ENCODE measurements at places on chromosomes 4 and X.

GRCh38 chr4:101689220-101689619 is 101.3 kb upstream of the BANK1 start:
- no peaks in the 10 kb centered on the region for H3K27me3 ChIP-seq
- no peak overlapping the region for H3K4me3 ChIP-seq
- no peaks in the 10 kb centered on the region for H3K4me1 ChIP-seq
- H3K27ac ChIP-seq: no peak overlapping the region

- no peaks in the 10 kb centered on the region for H3K27me3 ChIP-seq
- H3K36me3 ChIP-seq: peaks cover 2% of the 10 kb centered on the region
- no peak overlapping the region for H3K27ac ChIP-seq
- H3K4me1 ChIP-seq: no peaks in the 10 kb centered on the region
Observed at GRCh38 chr4:118158763-118159375, 124.6 kb downstream of the NDST3 start.

DNA sequence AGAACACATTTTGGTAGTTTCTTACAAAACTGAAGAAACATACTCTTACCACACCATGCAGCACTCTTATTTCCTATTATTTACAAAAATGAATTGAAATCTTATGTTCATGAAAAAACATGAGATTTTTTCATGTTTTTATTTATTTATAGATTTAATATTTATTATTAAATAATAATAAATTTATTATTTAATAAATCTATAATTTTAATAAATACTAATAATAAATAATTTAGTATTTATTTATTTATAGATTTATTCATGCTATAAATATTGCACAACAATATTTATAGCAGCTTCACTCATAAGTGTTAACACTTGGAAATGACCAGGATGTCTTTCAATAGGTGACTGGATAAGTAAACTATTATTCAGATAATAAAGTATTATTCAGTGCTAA is 91.6 kb upstream of the CPXCR1 start:
- no peak overlapping the region for H3K27ac ChIP-seq
- DNase-seq: no peak
- no peaks in the 10 kb centered on the region for H3K36me3 ChIP-seq
- H3K4me1 ChIP-seq: no peaks in the 10 kb centered on the region
- H3K4me3 ChIP-seq: no peak overlapping the region

DNA sequence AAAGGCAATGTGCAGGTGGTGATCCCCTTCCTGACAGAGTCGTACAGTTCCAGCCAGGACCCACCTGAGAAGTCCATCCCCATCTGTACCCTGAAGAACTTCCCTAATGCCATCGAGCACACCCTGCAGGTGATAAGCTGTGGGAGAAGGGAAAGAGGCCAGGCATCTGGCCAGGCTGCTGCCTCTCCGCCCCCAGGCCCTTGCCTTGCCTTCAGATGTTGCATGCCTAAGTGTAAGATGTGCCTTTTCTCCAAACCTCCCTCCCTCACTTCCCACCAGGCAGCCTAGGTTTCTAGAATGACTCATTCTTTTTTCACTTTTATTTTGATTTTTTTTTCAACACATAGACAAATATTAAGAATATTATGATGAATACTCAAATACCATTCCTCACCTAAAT is 12.2 kb upstream of the CDK16 start:
- no peak overlapping the region for H3K4me3 ChIP-seq
- no peak overlapping the region for H3K27ac ChIP-seq
- no peak for DNase-seq

GRCh38 chrX:3717742-3718420 is 4.4 kb upstream of the PRKX start:
- H3K36me3 ChIP-seq: no peaks in the 10 kb centered on the region
- DNase-seq: no peak
- H3K4me1 ChIP-seq: no peaks in the 10 kb centered on the region
- H3K27me3 ChIP-seq: no peaks in the 10 kb centered on the region

GRCh38 chrX:23742174-23742696 is 841 bp downstream of the ACOT9 start:
- DNase-seq: peak; percentile 62
- H3K36me3 ChIP-seq: no peaks in the 10 kb centered on the region
- no peaks in the 10 kb centered on the region for H3K27me3 ChIP-seq

DNA sequence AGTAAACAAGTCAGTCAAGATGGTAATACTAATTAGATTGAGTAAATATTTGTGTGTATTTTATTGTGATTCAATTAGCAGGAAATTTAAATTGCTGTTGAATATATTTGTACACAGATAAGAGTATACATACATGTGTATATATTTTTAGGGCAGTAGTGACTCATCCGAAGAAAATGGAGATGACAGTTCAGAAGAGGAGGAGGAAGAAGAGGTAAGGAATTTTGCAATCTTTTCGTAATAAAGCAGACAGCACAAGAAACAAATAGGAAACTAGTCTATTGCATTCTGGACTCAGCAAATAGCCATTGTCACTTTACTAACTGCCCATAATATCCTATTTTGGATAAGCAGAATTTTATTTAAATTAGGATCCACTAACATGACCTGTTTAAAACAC is 6.6 kb downstream of the IBSP start:
- no peaks in the 10 kb centered on the region for H3K36me3 ChIP-seq
- H3K4me1 ChIP-seq: no peaks in the 10 kb centered on the region
- no peak overlapping the region for H3K4me3 ChIP-seq
- no peak for DNase-seq
- no peak overlapping the region for H3K27ac ChIP-seq
- no peaks in the 10 kb centered on the region for H3K27me3 ChIP-seq

DNA sequence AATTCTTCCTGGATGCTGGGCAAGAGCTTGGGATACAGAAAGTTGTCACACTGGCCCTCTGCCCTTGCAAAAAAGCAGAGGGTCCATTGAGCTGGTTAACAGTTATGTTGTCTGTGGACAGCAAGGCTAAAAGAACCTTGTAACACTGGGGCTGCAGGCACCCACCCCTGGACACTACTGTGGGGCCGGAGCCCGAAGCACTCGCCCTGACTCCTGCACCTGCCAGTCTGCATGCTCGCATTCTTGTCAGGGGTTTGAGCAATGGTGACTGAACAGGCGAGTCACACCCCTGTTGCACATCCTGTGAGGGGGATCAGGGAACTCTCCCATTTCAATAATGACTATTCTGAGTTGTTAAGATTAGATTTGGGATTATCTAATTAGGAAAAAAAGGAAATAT is 23.6 kb downstream of the ADH4 start:
- H3K27ac ChIP-seq: no peak overlapping the region
- H3K27me3 ChIP-seq: no peaks in the 10 kb centered on the region
- H3K36me3 ChIP-seq: no peaks in the 10 kb centered on the region
- no peaks in the 10 kb centered on the region for H3K4me1 ChIP-seq
- no peak overlapping the region for H3K4me3 ChIP-seq

DNA sequence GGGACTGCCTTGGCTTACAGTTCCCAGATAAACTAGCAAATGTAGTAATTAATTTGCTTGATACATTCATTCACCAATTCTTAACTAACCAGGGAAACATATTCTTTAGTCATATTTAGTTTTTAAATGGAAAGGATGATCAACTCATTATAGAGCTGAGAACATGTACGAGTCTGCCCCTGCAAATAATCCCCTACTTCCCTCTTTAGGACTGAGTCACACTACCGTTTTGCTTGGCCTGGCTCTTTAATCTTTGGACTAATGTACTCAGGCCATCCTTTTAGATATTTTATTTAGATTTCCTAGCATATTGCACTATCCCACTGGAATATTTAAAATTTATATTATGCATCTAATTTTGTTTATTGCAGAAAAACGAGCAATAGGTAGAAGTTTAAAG is 105.5 kb upstream of the LCORL start:
- no peak overlapping the region for H3K4me3 ChIP-seq
- H3K4me1 ChIP-seq: peaks cover 3% of the 10 kb centered on the region
- DNase-seq: no peak

DNA sequence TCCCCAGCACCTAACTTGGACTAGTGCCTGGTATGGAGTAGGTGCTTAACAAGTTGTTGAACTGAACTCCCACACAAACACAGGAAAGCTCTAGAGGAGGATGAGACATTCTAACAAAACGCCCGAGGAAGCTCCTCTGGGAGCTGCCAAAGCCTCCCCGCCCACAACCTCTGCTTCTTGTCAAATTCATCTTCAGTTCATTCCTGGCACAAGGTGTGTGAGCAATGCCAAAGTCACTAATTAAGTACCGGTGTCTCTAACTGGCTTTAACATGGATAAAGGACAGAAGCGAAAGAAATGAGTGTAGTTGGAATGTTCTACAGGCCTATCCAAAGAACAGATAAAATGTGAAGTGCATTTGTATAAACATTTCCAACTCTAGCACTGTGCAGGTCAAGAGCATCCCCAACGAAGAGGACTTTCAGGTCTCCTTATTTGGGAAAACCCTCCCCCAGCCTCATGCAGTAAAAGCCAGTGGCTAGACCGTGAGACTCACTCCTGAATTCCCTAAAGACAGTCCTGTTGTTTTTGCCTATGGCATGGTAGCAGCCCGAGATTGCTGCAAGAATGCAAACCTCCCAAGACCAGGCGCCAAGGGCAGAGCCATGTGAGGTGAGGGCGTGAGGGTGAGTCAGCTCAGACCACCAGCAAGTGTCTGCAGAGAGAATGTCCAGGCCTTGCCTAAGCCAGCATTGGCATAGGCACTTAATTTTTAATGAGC is 72.2 kb upstream of the KLF3 start:
- no peaks in the 10 kb centered on the region for H3K36me3 ChIP-seq
- H3K27ac ChIP-seq: peak overlapping the region; percentile 81
- no peaks in the 10 kb centered on the region for H3K27me3 ChIP-seq
- DNase-seq: no peak
- H3K4me3 ChIP-seq: no peak overlapping the region

GRCh38 chrX:70466968-70467367 is 22.3 kb downstream of the DLG3 start:
- H3K27me3 ChIP-seq: no peaks in the 10 kb centered on the region
- DNase-seq: no peak
- no peak overlapping the region for H3K27ac ChIP-seq
- H3K36me3 ChIP-seq: peaks cover 1% of the 10 kb centered on the region
- H3K4me1 ChIP-seq: no peaks in the 10 kb centered on the region

DNA sequence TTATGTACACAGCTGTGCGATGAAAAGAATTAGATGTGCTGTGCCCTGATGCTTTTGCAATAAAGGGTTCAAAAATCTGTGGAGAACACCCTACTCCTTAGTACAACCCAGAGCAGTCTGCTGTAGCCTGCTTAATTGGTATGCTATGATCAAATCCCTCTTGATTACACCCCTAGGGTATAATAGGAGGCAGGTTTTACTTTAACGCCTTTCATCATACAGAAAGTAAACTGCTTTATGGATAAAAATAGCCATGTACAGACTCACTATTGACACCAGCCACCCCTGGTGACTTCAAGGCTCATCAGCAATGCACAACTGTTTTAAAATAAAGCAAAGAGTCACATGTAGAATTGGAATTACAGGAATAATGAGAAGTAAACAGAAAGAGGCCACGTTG is 315.3 kb downstream of the DMD start:
- H3K27ac ChIP-seq: no peak overlapping the region
- H3K36me3 ChIP-seq: no peaks in the 10 kb centered on the region
- H3K4me3 ChIP-seq: no peak overlapping the region
- no peaks in the 10 kb centered on the region for H3K27me3 ChIP-seq
- no peak for DNase-seq

- no peaks in the 10 kb centered on the region for H3K27me3 ChIP-seq
- H3K4me1 ChIP-seq: no peaks in the 10 kb centered on the region
- DNase-seq: no peak
- no peak overlapping the region for H3K4me3 ChIP-seq
Observed at GRCh38 chr4:136829280-136829679, 703.0 kb downstream of the PCDH18 start.

DNA sequence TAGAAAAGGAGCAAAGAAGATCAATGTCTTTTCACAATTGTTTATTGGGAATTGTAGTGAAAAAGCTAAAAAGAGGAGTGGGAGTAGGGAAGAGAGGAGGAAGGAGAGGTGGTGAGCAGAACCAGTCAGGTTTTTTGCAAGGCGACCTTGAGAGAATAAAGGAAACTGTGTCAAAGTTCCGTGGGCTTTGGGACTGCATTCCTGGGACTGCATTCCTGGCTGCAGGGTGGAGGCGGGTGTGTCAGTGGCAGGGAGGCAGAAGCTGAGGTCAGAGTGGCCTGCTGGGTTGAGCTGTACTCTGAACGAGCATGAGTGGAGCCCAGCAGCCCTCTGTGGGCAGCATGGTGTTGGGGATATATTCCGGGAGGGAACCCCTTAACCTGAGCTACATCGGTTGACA is 66.8 kb upstream of the UCP1 start:
- H3K36me3 ChIP-seq: peaks cover 11% of the 10 kb centered on the region
- H3K27ac ChIP-seq: peak overlapping the region; percentile 88
- no peaks in the 10 kb centered on the region for H3K27me3 ChIP-seq
- no peak overlapping the region for H3K4me3 ChIP-seq
- peaks cover 24% of the 10 kb centered on the region for H3K4me1 ChIP-seq

- H3K4me1 ChIP-seq: no peaks in the 10 kb centered on the region
- H3K27me3 ChIP-seq: no peaks in the 10 kb centered on the region
- no peak overlapping the region for H3K27ac ChIP-seq
- no peak overlapping the region for H3K4me3 ChIP-seq
- H3K36me3 ChIP-seq: no peaks in the 10 kb centered on the region
- no peak for DNase-seq
Observed at GRCh38 chr4:26822546-26822945, 38.1 kb upstream of the STIM2 start.

DNA sequence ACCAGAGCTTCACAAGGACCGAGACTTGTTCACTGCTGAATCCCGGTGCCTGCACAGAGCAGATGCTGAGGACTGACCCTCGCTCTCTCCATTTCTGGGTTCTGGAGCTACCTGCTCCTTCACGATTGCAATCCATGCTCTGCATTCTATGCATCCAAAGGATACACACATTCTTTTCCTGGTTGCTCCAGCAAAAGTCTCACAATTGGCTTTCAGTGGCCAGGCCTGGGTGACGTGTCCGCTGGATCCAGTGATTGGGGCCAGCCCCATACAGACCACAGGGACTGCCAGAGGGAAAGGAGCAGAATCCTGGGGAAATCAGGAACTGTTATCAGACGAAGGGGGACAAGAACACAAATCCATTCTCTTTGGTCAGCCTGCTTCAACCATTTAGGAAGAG is 14.9 kb upstream of the CDKN2AIP start:
- no peak overlapping the region for H3K4me3 ChIP-seq
- no peaks in the 10 kb centered on the region for H3K4me1 ChIP-seq
- no peak for DNase-seq

DNA sequence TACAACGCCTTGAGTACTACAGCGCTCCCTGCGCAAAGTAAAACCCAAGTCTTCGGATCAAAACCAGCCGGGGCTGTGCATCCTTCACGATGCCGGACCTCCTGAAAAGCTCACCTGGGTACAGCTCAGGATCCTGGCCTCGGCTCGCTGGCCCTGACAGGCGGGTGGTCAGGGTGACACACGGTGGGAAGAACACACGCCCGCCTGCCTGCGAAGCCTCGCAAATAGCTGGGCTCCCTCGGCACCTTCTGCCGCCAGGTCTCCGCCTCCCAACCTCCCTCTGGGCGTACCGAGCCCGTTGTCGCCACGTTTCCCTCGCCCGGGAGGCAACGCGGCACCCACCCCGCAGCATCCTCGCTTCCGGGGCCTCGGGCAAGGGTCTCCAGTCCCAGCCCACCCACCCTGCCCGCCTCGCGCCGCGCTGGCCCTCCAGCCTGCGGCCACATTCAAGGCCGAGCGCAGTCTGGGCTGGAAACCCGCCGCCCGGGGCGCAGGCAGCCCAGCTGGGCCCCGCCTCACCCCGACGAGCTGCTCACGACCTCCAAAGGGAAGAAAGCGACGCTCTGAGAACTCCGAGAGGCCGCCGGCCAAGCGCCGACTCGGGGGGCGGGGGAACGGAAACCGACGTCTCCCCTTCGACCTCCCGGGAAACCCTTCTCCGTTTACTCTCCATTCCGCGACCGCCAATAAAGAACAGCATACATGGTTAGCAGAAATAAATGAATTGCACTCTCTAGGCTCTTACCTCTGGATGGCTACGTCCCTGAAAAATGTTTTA is 511 bp downstream of the PPM1K start:
- H3K4me3 ChIP-seq: peak overlapping the region; percentile 88
- H3K36me3 ChIP-seq: no peaks in the 10 kb centered on the region
- H3K4me1 ChIP-seq: peaks cover 4% of the 10 kb centered on the region
- peak overlapping the region; percentile 65 for H3K27ac ChIP-seq
- DNase-seq: peak; percentile 66

Data from trophoblast cell (in vitro differentiated cells and primary cell).